ENCODE measurements at places on chromosomes 2 and 18. TPM values are rescaled to one million over a fixed set of nuclear protein-coding genes. Genes with fewer than 3 reads are reported as not detected.

Gene FBXO36
- 7.7 TPM for total RNA-seq

GRCh38 chr2:71555798-71556454 is 102.6 kb downstream of the DYSF start:
- peak; percentile 47 for DNase-seq

GRCh38 chr2:133523406-133523805 is 44.9 kb downstream of the NCKAP5 start:
- no peak for DNase-seq

Gene CTAGE1
- not detected for total RNA-seq

Gene CD8B2
- total RNA-seq: not detected

DNA sequence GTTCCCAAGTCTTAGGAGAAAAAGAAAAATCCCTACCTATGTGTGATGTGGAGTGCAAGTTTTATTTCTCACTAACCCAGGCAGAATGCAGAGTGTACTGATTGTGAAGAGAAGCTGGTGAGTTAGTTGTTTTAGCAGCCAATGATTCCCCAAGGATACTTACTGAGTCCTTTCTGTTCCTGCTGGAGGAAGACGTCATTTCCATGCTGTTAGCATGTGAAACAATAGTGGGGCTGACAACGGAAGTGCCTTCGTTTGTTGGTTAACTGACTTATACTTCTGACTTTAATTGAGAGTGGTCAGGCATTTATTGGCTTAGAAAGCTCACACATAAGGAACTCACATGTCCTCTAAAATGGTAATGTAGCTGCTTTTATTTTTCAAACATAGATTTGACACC is 180.6 kb downstream of the MC4R start:
- DNase-seq: no peak

DNA sequence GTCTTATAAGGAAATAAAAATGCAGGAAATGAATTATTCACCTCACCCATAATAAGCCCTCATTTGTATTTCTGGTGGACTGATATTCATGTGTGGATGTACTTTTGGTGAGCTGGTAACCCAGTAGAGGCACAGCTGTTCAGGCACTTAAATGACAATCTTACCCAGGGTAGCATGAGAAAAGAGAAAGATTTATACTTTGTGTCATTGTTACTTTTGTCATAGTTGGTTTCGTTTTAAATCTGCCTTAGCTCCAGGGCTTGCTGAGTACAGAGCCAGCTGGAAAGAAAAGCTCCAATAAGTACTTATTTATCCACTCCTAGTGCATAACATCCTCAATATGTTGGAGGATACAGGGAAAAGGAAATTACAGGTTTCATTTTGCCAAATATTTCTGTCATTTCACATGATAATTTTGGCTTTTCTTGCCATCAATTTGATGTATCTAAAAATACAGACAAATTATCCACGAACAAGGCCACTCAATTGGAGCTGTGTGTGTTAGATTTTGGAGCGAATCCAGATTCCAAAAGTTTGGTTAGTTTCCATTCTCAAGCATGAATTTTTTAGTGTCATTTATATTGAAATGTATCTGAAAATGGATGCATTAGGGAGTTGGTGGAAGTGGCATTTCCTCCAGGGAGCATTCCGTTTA is 1276.1 kb upstream of the FAM98A start:
- DNase-seq: no peak

DNA sequence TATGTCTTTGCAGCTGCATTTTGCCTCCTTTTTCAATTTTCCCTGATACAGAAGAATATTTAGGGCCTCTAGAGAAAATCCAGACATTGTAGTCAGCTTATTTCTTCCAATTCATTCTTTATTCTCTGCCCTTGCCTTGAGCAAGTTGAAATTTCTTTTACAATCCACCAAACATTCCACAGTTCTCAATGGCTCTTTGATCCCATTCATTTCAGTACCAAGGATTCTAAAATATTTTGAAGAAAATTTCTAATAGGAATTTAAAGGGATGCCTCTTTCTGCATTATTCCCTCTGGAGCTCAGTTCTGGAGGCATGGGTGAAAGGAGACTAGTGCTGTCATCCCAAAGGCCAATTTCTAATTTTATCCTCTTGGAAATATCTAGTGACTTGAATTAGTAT is 61.2 kb downstream of the COL5A2 start:
- no peak for DNase-seq

- no peak for DNase-seq
Observed at GRCh38 chr2:224133387-224133786, 94.3 kb upstream of the SERPINE2 start.

- no peak for DNase-seq
Observed at GRCh38 chr2:37653805-37654378, 17.6 kb downstream of the CDC42EP3 start.

Gene NGEF
- total RNA-seq: 4.7 TPM
